ENCODE measurements at places on chromosomes 1 and 21.

GRCh38 chr1:52253421-52253820 lies 111.5 kb downstream of the ZFYVE9 start:
- DNase-seq = no peak

DNA sequence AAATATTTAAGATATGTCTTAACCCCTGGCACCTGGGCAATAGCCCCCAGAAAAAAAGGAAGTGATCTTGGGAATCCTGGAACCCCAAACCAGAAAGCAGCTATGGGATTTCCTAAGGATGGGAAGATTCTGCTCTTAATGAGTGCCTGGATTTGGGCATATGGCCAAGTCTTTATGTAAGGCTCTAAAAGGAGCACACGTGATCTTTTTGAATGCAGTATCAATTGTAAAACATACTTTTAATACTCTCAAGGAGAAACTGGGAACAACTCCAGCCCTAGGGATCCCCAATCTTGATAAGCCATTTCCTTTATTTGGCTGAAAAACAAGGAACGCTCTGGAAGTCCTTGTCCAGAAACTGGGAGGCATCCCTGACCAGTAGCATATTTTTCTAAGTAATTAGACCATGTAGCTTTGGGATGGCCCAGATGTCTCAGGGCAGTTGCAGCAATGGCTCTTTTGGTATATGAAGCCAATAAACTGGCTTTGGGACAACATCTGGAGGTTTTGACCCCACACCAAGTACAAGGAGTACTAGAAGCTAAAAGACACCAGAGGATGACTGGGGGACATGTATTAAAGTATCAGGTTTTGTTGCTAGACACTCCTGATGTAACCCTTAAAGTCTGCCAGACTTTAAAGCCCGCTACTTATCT lies 80.9 kb upstream of the KIAA0040 start:
- DNase-seq = no peak

GRCh38 chr1:175364424-175365076 lies 172.0 kb upstream of the KIAA0040 start:
- DNase-seq = no peak

- DNase-seq = no peak
Measured at GRCh38 chr1:38129473-38129872, 82.9 kb upstream of the POU3F1 start.

DNA sequence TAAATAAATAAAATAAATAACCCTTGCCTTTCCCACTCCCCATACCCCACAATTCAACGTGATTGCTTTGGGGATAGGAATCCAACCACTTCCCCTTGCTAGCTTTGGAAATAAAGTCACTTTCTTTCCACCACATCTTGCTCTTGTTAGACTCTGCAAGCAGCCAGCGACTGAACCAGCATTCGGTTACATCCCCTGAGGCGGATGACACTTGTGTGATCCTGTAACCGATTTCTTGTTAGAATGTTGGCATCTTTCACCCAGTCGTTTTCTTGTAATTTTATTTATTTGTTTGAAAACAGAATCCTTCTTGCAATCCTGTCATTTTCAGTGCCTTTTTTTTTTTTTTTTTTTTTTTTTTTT lies 1.6 kb upstream of the IFNGR2 start:
- no peak for DNase-seq

GRCh38 chr1:160835751-160836150 lies 26.9 kb downstream of the CD244 start:
- DNase-seq = no peak

DNA sequence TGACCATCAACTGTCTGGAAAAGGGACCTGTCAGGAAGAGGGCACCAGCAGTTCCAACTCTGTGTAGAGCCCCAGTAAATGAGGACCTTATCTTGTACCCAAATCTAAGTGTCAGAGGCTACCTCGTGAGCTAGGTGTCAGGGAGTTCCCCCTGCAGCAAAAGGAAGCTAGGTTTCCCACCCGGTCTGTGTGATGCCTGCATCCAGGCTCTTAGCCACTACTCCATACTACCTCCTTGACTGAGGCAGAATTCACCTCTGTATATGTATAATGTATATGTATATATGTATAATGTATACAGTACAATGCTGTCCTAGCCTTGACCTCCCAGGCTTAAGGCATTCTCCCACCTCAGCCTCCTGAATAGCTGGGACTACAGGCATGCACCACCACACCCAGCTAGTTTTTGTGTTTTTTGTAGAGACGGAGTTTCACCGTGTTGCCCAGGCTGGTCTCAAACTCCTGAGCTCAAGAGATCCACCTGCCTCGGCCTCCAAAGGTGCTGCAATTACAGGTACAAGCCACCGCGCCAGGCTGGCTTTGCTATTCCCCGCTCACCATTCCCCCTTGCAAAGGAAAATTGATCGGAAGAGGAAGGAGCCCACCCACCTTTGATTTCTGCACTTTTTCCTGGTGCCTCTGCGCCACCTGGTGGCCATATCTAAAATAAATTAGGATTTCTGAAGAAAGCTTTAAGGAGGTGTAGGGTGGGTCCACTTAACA lies 15.7 kb upstream of the LUZP1 start:
- peak; percentile 58 for DNase-seq

GRCh38 chr1:64363616-64364015 lies 106.3 kb upstream of the CACHD1 start:
- no peak for DNase-seq

GRCh38 chr1:62621907-62622306 lies 24.6 kb downstream of the ANGPTL3 start:
- peak; percentile 43 for DNase-seq

- DNase-seq = peak; percentile 3
Measured at GRCh38 chr1:170959385-170959784, 24.1 kb downstream of the MROH9 start.

- DNase-seq = no peak
Measured at GRCh38 chr1:226736001-226736907, 2.8 kb downstream of the ITPKB start.

DNA sequence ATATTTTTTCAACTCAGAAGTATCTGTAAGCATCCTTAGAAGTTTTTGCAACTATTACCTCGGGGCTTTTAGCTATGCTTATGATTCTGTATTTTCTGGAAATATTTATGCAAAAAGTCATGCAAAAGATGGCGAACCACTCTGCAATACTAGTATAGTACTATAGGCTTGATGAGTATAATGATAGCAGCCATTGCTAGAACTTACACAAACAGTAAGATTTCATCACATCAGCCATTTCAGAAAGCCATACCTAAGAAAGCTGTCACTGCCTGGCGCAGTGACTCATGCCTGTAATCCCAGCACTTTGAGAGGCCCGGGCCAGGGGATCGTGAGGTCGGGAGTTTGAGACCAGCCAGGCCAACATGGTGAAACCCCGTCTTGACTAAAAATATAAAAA lies 227.1 kb downstream of the LRRC7 start:
- no peak for DNase-seq
